Stimulated activated CD4-positive, alpha-beta T cell treated with anti-CD3 and anti-CD28 coated beads, Interleukin-1b, Interleukin-23, amount 100 ng/mL, for 1 hour (primary cell): ENCODE measurements at places on chromosomes 5 and 9.

DNA sequence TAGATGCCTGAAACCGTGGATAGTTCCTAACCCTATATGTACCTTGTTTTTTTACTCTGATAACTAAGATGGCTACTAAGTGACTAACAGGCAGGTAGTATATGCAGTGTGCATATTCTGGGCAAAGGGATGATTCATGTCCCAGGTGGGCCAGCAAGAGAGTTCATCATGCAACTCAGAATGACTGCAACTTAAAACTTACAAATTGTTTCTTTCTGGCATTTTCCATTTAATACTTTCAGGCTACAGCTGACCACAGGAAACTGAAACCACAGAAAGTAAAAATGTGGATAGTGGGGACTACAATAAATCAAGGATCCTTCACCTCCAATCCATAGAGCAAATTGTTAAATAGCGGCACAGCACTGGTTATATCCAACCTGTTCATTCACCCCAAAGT is 30.7 kb upstream of the VCAN start:
- no peak for DNase-seq

DNA sequence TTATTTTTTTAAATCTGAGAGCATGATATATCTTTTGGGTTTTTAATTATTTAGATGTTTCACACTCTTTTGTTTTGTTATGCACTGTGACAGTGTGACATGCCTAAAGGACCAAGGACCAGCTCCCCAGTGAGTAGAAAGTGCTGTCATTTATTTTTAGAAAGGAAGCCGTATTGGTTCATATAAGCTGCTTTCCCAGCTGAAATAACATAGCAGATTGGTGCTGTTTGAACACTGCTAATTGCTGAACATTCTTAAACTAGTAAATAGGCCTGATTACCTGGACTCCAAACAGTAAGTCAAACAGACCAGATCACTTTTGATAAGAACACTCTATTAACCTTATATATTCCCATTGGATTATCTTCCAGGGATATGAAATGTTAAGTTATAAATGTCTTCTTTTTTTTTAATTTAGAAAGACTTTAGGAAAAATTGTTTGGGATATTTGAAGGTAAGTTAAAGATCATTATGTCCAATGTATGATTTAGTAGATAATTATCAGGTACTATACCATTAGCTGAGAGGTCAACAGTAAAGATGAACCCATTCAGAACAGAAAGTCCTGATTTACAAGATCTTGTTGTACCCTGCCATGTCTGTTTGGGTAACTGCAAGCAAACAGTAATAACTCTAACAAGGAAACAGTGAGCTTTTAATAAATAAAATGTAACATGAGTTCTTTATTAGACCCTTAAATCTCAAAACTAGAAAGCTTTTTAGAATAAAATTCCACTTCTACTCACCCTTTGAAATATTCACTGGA is 27.8 kb upstream of the ELL2 start:
- DNase-seq, result no peak

- no peak for DNase-seq
Measured at GRCh38 chr5:23522553-23522952, 15.1 kb downstream of the PRDM9 start.

- no peak for DNase-seq
Measured at GRCh38 chr9:124859803-124860581, 1.8 kb downstream of the RPL35 start.

- no peak for DNase-seq
Measured at GRCh38 chr9:14301583-14302021, 12.3 kb downstream of the NFIB start.

DNA sequence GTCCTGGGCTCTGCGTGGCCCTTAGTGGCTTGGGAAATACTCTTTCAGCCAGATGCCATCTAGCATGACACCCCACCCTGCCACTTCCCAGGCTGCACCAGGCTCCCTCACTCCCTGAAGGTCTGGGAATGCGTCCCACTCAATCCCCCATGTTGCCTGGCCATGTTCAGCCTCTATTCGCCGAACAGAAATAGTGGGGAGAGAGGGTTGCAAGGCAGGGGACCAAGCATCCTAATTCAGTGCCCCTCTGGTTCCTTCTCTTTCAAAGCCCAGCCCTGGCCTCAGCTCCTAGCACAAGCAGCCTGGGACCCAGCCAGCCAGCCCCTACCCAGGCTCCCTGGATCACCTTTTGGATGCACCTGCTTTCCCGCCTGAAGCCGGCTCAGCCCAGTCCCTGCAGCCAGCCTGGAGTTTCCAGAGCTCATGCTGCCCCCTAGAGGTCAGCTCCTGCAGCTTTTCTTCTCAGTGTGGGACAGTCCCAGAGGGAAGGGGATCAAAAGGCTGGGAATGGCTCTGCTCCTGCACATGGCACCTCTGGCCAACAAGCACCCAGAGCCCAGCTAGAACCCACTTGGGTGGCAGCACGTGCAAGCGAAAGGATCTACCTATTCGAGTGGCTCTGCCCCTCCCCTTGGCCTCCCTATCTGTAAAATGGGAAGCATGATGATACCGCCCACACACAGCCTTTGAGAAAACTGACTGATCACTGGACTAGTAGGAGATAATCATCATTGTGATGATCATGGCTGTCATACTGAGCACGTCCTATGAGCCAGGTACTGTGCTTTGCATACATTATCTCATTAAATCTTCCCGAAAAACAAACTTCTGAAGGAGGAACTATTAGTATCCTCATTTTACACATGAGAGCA is 48.7 kb upstream of the C5orf58 start:
- no peak for DNase-seq

DNA sequence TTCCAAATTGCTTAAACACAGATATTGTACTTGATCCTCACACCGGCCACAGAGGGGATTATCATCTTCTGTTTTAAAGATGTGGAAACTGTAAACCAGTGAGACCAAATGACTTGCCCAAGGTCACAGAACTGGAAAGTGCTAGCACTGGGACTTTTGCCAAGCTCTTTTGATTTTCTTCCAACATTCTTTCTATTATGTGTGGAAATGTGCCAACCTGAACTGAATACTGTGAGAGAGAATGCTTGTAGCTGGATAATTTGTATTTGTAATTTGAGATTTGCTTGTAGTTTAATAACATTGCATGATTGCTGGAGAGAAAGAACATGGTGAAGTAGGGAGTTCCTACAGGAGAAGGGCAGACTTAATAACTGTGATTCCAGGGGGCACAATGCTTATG is 977.9 kb upstream of the NUDT12 start:
- no peak for DNase-seq

GRCh38 chr5:34485768-34486030 is 170.4 kb upstream of the RAI14 start:
- DNase-seq, result no peak
